ENCODE measurements at places on chromosomes 5 and 9. TPM values are rescaled to one million over a fixed set of nuclear protein-coding genes. Genes with fewer than 3 reads are reported as not detected.

Gene POLR3G
- polyA plus RNA-seq: 17.5 TPM

Gene PCDHGB2
- 0.05 TPM for polyA plus RNA-seq

Gene LIFR
- 3.8 TPM for polyA plus RNA-seq

Gene ZNG1F
- polyA plus RNA-seq: 9.9 TPM

Gene CDH9
- polyA plus RNA-seq: not detected

Gene FCHO2
- 9.6 TPM for polyA plus RNA-seq

Gene PTGDS
- polyA plus RNA-seq: 0.26 TPM

Gene TAS2R1
- not detected for polyA plus RNA-seq

Gene SPATA6L
- 1.6 TPM for polyA plus RNA-seq

Gene PHAX
- polyA plus RNA-seq: 90.2 TPM

Gene GFI1B
- not detected for polyA plus RNA-seq

Gene RNF208
- 1.7 TPM for polyA plus RNA-seq

Gene ABO
- not detected for polyA plus RNA-seq

Gene FOXD4L4
- not detected for polyA plus RNA-seq

Gene KIF24
- 3.2 TPM for polyA plus RNA-seq

Gene SUSD3
- polyA plus RNA-seq: 0.46 TPM

Gene C9orf50
- not detected for polyA plus RNA-seq

Gene C5
- polyA plus RNA-seq: 17.1 TPM

Gene MCIDAS
- polyA plus RNA-seq: 1.7 TPM

Gene ADRA1B
- polyA plus RNA-seq: 6.5 TPM

Gene IL4
- not detected for polyA plus RNA-seq

Data from A549 (cell line).